Liver (tissue), 10 donors: ENCODE measurements at places on chromosomes 4 and X.

DNA sequence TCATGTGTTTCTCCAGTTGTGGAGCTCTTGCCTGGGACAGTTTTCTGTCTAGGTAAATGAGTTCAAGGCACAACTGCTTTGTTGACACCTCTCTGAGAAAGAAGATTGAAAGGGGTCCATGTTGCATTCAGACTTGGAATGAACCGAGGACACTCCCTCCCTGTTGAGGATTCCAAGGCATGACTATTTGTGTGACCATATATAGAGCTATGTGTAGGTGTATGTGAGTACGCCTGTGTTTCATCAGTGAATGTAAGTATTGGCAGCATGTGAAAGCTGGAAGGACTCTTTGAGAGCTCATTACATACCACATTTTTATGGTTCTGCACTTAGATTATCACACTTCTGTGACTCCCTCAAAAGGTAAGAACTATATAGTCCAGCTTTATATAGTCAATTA, 3.4 kb downstream of the HEPH start:
- no peaks in the 10 kb centered on the region for H3K27me3 ChIP-seq
- no peak overlapping the region for H3K4me3 ChIP-seq

DNA sequence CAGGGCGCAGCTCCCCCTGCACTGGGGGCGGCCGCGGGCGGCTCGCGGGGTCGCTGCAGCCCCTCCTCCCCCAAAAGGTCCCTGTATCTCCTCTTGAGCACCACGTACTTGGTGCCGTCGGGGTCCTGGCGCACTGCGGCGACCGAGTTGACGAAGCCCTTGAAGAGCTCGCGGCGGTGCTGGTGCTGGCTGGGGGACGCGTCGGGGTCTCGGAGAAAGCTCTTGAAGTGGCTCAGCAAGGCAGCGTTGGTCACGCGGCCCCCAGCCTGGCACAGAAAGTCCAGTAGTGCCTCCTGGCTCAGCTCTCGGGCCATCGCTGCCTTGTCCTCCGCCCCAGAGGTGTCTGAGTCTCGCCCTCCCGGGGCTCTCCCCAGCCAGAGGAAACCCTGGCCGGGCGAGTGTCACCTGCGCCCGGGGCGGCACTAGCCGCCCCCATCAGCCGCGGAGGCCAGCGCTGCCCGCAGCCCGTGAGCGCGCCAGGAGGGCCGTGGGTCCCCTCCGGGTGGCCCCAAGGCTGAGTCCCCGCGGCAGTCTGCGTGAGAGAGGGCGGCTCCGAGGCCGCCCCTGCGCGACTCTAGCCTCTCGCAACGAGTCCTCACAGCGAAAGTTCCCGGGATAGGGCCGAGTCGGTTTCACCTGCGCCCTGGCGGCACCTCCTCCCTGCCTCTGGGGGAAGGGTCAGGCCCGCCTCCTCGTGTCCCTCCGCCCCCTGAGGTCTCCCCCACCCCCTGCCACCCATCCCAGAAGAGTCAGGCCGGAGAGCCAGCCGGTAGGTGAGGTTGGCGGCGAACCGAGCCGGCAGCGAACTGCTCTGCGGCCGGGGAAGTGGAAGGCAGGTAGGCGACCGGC, at the start of gene SOWAHB:
TSS of gene SOWAHB (minus strand) at position 609 of the 849 bp plus-strand sequence. CDS start at position 314, 295 bp downstream.
- no peaks in the 10 kb centered on the region for H3K36me3 ChIP-seq
- peaks cover 30% of the 10 kb centered on the region for H3K4me1 ChIP-seq
- DNase-seq: peak; percentile 76
- H3K27ac ChIP-seq: peak within 1 kb of the TSS; percentile 92
- peak within 1 kb of the TSS; percentile 60 for H3K4me3 ChIP-seq

DNA sequence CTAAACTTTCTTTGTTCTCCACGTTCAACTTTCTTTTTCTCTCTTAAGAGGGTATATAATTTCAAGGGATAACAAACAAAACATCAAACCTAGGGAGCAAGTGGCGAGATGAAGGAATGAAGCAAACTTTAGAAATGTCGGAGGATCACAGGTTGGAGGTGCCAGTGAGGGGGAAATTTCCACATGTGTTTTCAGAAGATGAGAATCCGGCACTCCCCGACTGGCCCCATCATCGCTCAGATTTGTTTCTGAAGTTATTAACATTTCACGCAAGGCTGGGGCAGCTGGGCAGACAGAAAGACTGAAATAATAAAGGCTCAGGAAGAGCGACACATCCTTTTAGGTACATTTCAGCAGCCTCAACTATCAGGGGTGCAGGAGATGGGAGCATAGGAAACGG, 134.9 kb downstream of the SMIM20 start:
- no peak for DNase-seq
- no peaks in the 10 kb centered on the region for H3K36me3 ChIP-seq
- no peaks in the 10 kb centered on the region for H3K4me1 ChIP-seq
- H3K27ac ChIP-seq: no peak overlapping the region

DNA sequence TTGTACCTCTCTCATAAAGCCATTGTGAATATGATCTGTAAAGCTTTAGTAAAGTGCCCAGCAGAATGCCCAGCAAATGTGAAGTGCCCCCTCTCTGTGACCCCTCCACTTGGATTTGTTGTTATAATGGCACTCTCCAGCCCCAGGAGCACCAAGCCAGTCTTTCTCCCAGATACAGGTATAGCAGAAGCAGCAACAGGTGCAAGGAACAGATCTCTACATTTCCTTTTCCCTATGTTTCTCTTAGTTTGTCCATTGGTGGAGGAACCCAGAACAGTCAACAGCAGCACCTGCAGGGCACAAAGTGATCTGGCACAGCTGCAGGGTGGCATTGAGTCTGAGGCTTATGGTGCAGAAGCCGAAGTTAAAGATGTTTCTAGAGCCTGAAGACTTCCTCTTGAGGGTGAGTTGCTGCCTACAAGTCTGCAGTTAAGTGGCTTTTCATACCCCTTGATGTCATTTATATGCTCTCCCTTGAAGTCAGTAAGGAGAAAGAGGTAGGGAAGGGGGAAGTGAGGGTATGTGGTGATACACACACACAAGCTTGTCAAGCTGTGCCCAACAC, 16.1 kb upstream of the CXCL3 start:
- no peak for DNase-seq
- H3K4me3 ChIP-seq: no peak overlapping the region
- H3K36me3 ChIP-seq: no peaks in the 10 kb centered on the region
- H3K4me1 ChIP-seq: no peaks in the 10 kb centered on the region
